ENCODE measurements at places on chromosomes 1 and 21.

GRCh38 chr21:44716984-44717383 is 5.6 kb upstream of the TSPEAR start:
- DNase-seq: no peak

DNA sequence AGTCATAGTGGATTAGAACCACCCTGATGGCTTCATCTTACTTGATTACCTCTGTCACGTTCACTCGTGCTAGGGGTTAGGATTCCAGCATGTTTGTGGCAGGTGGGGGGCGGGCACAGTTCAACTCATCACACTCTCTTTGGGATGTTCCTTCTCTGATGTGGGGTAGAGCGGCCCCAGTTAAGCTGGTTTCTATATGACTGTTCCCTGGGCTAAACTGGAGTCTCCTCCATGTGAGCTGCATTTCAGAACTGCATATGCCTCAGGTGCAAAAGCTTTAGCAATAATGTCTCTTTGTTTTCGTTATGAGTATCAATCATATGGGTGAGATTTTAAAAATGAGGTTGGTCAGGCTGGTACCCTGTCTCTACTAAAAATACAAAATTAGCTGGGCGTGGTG is 393.2 kb downstream of the RPS6KC1 start:
- no peak for DNase-seq

GRCh38 chr1:162029157-162029556 is 5.5 kb upstream of the OLFML2B start:
- DNase-seq: peak; percentile 59

DNA sequence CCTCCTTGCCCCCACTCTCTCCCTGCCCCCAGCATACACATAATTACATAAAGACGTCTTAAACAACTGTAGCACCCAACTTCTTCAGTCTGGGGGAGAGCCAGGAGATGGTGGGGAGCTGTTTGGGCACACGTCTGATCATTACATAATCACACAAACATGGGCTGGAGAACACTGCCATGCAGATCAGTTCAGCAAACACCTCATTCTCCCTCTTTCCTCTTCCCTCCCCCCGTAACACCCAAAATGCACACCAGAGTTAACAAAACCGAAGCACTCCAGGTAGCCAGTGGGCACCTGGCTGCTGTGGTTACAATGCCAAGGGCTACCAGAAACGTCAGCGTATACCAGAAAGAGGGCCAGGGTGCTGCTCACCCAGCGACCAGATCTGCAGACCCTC is 1.6 kb downstream of the HIVEP3 start:
- DNase-seq: no peak

DNA sequence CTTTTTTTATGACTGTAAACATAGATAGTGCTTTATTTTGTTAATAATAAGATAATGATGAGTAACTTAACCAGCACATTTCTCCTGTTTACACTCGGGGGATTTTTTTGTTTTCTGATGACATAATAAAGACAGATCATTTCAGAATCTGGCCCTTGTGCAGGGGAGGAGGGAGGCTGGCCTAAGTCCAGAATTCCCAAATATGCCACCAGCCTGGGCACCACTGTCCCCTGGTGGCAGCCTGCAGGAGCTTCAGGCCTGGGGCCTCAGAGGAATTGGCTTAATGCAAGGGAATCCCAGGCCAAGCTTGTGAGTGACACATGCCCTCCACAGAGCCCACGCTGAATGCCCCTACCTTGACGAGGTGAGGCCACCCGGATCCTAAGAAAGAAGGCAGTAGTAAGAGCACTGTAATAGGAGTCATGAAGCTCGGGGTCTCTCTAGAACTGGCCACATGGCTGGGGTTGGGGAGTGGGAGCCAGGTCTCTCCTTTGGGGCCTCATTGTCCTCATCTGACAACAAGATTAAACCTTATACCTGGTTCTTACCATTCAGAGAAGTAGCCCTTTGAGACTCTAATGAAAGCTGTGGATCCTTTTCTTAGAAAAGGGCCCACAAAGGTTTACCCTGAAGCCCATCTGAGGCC is 24.1 kb downstream of the ETNK2 start:
- peak; percentile 65 for DNase-seq

GRCh38 chr1:192724670-192725069 is 84.2 kb upstream of the RGS2 start:
- DNase-seq: no peak

DNA sequence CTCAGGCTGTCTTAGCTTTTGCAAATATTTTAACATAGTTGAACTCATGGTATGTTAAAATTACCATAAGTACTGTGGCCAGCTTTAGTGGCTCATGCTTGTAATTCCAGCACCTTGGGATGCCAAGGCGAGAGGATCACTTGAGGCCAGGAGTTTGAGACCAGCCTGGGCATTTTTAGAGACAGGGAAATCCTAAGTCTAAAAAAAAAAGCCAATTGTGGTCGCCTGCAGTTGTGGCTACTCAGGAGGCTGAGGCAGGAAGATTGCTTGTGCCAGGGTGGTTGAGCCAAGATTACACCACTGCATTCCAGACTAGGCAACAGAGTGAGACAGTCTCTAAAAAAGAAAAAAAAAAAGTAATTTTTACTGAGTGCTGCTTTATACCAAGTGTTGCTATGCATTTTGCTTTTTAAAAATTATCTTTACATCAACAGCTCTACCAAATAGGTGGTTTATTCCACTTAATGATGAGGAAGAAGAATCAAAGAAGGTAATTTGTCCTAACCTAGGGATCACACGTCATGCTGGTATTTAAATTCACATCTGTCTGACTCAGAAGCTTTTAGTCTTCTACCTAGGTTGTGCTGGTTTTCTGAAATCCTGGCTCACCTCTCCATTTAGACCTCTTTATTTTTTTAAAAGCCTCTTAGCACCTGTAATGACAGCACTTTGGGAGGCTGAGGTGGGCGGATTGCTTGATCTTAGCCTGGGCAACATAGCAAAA is 16.8 kb downstream of the PPP1R12B start:
- no peak for DNase-seq

- DNase-seq: no peak
These were observed 53.0 kb upstream of the ADORA3 start for GRCh38 chr1:111556325-111557037.

All from NCI-H1092 treated with DMSO at 0.1 percent for 48 hours (cell line).